Smooth muscle cell of the pulmonary artery (primary cell): ENCODE measurements at places on chromosomes 12 and 14. TPM values are rescaled to one million over a fixed set of nuclear protein-coding genes. Genes with fewer than 3 reads are reported as not detected.

TAS2R9 gene
- total RNA-seq: not detected in 2 replicates

MYF6 gene
- not detected in 2 replicates for total RNA-seq

KCNJ8 gene
- 9.1 and 16.6 TPM in 2 replicates for total RNA-seq

RNASE12 gene
- not detected in 2 replicates for total RNA-seq

TROAP gene
- total RNA-seq: 2.4 and 3.4 TPM in 2 replicates

LGR5 gene
- 0.03 and 2.2 TPM in 2 replicates for total RNA-seq

SLC6A15 gene
- 0.33 and 3.6 TPM in 2 replicates for total RNA-seq

TTLL5 gene
- 23.3 and 26.5 TPM in 2 replicates for total RNA-seq

KCNC2 gene
- total RNA-seq: not detected in 2 replicates

WNT1 gene
- not detected in 2 replicates for total RNA-seq

PMEL gene
- 0.65 and 0.76 TPM in 2 replicates for total RNA-seq

PTPRO gene
- 1.9 and 2.2 TPM in 2 replicates for total RNA-seq

OR4E2 gene
- total RNA-seq: not detected in 2 replicates

CCDC177 gene
- total RNA-seq: not detected in 2 replicates

RNASE2 gene
- total RNA-seq: not detected in 2 replicates

IL31 gene
- not detected in 2 replicates for total RNA-seq

NDUFB1 gene
- total RNA-seq: 64.1 and 122 TPM in 2 replicates

IRAK3 gene
- 7.9 and 9.0 TPM in 2 replicates for total RNA-seq

CHGA gene
- not detected in 2 replicates for total RNA-seq
